ENCODE measurements at places on chromosomes 2 and 18.
A peak's percentile ranks its signal among the peaks of the same experiment; 100 is the strongest.

- DNase-seq = no peak
These were observed 31.8 kb downstream of the HDAC4 start for GRCh38 chr2:239368906-239369552.

- no peak for DNase-seq
These were observed 26.3 kb upstream of the TMEM182 start for GRCh38 chr2:102735416-102736109.

- DNase-seq = no peak
These were observed 5.3 kb upstream of the CRYBA2 start for GRCh38 chr2:218998414-218999002.

GRCh38 chr18:62341473-62341872, 16.4 kb downstream of the TNFRSF11A start:
- no peak for DNase-seq

DNA sequence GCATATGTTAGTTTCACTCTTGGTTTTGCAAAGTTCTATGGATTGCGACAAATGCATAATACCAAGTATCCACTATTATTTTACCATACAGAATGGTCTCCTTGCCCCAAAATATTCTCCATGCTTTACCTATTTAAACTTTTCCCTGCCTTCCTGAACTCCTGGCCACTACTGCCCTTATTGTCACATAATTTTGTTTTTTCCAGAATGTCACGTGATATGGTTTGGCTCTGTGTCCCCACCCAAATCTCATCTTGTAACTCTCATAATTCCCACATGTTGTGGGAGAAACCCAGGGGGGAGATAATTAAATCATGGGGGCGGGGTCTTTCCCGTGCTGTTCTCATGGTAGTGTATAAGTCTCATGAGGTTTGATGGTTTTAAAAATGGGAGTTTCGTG, 760.0 kb downstream of the METTL4 start:
- no peak for DNase-seq

DNA sequence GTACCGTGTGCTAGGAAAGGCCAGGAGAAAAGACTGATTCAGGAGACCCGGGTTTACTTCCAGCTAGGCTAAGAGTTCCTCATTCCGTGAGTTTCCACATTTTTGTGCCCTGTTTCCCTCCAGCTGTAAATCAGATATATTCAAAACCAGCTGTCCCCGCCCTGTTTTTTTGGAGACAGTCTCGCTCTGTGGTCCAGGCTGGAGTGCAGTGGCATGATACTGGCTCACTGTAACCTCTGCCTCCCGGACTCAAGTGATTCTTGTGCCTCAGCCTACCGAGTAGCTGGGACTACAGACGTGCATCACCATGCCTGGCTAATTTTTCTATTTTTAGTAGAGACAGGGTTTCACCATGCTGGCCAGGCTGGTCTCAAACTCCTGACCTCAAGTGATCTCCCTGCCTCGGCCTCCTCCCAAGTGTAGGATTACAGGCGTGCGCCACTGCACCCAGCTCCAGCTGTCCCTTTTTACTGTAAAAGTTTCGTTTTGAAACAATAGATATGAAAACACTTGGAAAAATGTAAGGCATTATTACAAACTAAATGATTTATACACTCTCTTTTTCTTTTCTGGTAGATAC, 112.8 kb upstream of the SEC11C start:
- DNase-seq = no peak

DNA sequence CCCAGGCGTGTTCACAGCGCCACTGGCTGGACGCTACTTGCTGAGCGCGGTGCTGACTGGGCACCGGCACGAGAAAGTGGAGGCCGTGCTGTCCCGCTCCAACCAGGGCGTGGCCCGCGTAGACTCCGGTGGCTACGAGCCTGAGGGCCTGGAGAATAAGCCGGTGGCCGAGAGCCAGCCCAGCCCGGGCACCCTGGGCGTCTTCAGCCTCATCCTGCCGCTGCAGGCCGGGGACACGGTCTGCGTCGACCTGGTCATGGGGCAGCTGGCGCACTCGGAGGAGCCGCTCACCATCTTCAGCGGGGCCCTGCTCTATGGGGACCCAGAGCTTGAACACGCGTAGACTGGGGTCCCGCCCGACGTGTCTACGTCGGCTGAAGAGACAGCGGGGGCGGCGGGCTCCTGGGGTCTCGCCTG, 891 bp upstream of the KHK start:
- DNase-seq = no peak

- no peak for DNase-seq
These were observed 80.2 kb downstream of the TCF7L1 start for GRCh38 chr2:85213404-85213803.

GRCh38 chr2:24111407-24111901, 11.7 kb downstream of the PFN4 start:
- DNase-seq = peak; percentile 11

DNA sequence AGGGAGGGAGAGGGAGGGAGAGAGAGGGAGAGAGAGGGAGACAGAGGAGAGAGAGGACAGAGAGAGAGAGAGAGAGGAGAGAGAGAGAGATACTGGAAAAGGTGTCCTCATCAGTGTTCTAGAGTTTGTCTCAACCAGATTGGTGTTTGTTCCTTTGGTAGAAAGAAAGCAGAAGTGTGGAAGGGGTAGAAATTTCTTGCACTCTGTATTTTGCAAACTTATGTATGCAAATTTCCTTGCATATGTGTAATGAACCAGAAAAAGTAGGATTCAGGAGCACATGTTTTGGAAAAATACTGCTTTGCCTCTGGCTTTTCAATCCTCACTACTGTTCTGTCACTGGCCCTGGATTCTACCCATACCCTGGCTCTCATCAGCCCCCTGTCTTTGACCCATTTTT, 1.1 kb upstream of the SP140 start:
- DNase-seq = no peak

- DNase-seq = peak; percentile 9
These were observed 131.7 kb upstream of the PDE1A start for GRCh38 chr2:182558564-182558963.

GRCh38 chr2:102046135-102046986, 54.6 kb downstream of the IL1R2 start:
- no peak for DNase-seq

DNA sequence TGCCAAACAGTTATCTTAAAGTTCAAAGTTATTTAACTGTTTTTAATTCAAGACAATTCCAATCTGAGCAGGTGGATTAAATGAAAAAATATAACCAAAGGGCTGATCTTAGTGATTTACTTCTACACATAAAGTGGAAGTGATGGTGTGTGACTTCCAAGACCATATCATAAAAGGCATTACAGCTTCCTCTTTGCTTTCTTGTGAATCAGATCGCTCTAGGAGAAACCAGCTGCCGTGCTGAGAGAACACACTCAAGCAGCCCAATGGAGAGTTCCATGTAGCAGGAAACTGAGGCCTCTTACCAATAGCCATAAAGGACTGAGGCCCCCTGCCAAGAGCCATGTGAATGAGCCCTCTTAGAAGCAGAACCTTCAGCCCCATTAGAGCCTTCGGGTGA, 197.4 kb downstream of the NBAS start:
- no peak for DNase-seq

- DNase-seq = no peak
These were observed 35.7 kb downstream of the HNMT start for GRCh38 chr2:138000009-138000408.

GRCh38 chr18:2442006-2442405, 129.3 kb downstream of the METTL4 start:
- no peak for DNase-seq

All from HTR-8/SVneo (cell line).